ENCODE measurements at places on chromosomes 2 and 18.
A peak's percentile ranks its signal among the peaks of the same experiment; 100 is the strongest.

DNA sequence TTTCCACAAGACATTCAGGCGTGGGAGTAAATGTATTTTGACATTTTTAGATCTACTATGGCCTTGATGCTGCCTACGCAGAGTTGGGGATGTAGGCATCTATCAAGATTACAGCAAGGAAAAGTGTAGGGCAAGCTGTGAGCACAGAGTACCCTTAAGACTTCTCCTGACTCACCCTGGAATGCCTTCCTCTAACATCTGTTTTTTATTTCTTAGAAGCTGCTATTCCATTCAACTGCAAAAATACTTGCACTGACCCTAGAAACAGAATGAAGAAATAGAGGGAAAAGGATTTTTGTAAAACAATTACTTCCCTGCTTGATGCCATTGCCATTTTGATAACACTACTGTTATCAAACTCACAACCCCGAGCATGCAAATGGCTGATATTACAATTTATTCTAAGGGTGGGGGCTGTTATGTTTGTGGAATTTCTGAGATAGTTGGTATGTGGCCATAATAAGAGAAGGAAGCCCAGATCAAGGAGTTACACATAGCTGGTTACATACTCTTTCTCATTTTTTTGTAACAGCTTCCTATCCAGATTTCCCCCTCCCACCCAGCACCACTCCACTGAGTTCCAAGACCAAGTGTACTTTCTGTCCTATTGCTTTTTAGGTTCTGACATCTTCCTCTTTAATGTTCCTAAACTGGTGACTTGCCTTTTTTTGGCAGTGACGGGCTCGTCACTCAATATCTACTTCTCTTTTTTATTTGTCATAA, 6.0 kb upstream of the ROCK1 start:
- DNase-seq, result no peak

GRCh38 chr2:111659361-111660333, 224.3 kb downstream of the ANAPC1 start:
- peak; percentile 96 for DNase-seq

DNA sequence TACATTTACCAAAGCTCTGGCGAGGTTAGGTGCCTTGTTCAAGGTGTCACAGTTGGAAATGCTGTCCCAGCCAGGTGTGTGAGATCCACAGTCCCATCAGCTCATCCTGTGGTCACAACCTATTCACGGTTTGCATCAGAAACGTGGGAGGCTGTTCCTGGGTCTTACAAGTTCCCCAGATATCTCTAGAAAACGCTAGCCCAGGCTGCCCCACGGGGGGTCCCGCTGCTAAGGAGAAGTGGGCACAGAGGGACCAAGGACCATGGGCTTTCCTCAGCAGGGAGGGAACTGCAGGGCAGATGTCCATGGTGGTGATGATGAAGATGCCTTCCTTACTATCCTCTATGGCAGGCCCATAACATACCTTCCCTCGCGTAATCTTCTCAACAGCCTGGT, 649 bp downstream of the FECH start:
- peak; percentile 7 for DNase-seq

DNA sequence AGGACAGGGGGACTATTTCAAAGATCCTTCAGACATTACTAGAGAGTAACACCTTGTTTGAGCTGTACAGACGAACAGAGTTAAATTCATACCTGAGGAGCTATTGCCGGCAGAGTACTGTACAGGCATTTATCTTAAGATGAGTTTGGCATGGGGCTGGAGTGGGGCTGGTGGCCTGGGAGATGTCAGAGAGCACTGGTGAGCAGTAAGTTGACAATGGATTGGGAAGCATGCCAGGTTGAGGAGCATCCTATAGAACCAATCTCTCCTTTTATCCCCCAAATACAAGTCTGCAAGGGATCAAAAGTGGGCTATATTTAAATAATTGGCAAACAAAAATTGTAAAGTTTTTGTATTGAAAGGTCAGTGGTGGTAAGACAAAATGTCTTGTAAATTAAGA, 58.6 kb downstream of the ADCYAP1 start:
- no peak for DNase-seq

GRCh38 chr2:30239308-30239985, 8.1 kb downstream of the LBH start:
- peak; percentile 50 for DNase-seq

DNA sequence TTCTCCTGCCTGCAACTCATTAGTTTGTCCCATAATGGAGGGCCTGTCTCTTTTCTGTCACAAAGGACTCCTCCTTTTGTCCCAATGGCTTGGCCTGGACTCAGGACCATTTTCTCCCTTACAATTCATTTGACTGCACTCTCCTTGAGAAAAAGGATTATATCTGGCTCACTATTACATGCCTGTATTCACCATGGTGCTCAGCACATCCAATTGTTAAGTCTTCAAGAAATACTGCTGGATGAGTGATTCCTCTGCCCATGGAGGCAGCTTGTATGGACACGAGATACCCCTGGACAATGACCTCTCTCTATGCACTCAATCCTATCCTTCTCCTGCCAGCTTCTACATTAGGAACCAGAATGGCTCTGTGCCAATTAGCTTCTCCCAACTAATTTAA, 47.0 kb downstream of the CHST9 start:
- no peak for DNase-seq

Measured in bronchial epithelial cell (primary cell).